ENCODE measurements at places on chromosomes 5 and 9.

DNA sequence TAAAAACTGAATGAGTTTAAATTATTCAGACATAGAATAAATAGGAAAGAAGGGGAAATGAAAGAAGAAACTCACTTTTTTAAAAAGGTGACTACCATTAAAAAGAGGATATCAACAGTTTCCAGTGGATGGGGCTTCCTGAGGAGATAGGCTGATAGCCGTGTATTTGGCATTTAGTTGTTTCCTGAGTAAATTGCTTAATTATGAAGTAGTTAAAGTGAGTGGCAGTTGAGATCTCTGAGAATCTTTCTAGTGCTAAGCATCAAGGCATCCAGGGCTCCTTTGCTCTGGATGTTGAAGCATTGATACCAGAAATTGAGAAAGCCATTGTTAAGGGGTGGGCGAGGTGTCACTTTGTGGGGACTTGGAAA is 2.7 kb downstream of the TNFAIP8 start:
- DNase-seq, result no peak

- DNase-seq, result no peak
Measured at GRCh38 chr5:59779453-59779852, 114.1 kb downstream of the PDE4D start.

GRCh38 chr5:15951550-15951949 is 228.0 kb downstream of the MARCHF11 start:
- DNase-seq, result no peak

- no peak for DNase-seq
Measured at GRCh38 chr5:69525490-69525889, 32.9 kb downstream of the OCLN start.

GRCh38 chr5:36105819-36106218 is 39.1 kb upstream of the UGT3A2 start:
- DNase-seq, result no peak

DNA sequence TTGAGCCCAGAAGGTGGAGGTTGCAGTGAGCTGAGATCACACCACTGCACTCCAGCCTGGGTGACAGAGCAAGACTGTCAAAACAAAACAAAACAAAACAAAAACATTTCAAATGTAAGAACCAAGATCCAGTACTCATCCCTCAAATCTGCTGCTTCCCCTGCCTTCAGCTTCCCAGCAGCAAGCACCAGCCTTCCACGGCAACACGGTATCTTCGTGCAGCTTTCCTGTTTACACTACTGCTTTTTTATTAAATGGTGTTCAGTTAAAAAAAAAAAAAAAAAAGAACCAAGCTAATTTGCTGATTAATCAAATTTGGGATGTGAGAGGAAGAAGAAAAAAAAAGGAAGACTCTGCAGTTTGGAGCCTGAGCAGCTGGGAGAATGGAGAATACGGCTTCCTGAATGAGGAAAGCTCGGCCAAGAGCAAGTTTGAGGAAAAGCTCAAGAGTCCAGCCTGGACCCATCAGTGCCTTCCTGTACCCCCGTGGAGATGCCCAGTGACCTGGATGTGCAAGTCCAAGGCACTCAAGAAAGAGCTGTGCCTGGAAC is 28.0 kb upstream of the SLC2A8 start:
- no peak for DNase-seq

- no peak for DNase-seq
Measured at GRCh38 chr9:125649315-125649714, 57.7 kb downstream of the MAPKAP1 start.
